Small intestine (tissue), 16 donors: ENCODE measurements at places on chromosomes 13 and 19.

DNA sequence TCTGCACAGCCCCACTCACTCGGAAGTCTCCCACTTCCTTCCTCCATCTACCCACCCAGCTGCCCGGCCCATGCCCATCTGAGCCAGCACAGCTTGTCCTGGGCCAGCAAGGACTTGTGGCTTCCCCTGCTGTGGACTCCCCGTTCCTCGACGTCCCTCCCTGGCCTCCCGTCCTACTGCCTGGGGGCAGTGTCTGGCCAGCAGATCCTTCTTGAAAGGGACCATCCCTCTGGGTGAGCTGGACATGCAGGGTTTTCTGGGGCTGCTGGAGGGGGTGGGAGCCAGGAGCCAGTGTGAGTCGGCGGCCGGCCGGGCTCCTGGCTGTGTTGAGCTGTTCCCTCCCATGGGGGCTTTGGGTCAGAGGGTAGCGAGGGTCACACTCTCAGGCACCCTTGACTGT lies 26.7 kb downstream of the CRTC1 start:
- DNase-seq: no peak

- DNase-seq: no peak
These were observed 233.0 kb downstream of the COL4A1 start for GRCh38 chr13:110073982-110074381.

GRCh38 chr19:17972230-17972629 lies 5.3 kb downstream of the KCNN1 start:
- no peak for DNase-seq

DNA sequence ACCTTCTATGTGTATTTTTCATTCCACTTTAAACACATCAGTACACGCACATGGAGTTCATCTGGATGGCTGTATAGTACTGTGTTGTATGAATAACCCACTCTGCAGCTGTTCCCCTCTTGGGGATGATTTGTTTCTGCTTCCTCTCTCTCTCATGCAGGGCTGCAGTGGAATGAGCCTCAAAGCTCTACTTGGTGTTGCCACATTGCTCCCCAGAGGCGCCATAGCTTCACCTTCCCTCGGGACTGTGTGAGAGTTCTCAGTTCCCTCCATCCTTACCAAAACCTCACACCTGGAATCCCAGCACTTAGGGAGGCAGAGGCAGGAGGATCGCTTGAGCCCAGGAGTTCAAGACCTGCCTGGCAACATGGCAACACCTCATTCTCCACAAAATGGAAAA lies 28.4 kb upstream of the GPR183 start:
- no peak for DNase-seq

GRCh38 chr19:17947815-17948513 lies 15.1 kb downstream of the CCDC124 start:
- DNase-seq: peak; percentile 94

DNA sequence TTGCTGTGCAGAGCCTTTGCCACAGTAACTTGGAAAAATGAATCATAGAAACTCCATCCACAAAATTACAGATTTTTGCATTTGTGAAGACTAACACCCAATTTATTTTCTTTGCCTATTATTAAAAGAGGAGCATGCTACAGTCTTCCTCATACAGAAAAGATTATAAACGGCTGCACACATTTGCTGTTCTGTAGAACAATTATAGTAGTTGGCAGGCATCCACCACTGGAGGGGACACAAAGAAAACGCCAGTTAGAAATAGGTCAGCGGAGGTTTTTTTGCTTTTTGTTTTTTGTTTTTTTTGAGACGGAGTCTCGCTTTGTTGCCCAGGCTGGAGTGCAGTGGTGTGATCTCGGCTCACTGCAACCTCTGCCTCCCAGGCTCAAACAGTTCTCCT lies 51.6 kb downstream of the SACS start:
- DNase-seq: no peak

GRCh38 chr13:113990321-113990837 lies 16.5 kb upstream of the C13orf46 start:
- DNase-seq: no peak

DNA sequence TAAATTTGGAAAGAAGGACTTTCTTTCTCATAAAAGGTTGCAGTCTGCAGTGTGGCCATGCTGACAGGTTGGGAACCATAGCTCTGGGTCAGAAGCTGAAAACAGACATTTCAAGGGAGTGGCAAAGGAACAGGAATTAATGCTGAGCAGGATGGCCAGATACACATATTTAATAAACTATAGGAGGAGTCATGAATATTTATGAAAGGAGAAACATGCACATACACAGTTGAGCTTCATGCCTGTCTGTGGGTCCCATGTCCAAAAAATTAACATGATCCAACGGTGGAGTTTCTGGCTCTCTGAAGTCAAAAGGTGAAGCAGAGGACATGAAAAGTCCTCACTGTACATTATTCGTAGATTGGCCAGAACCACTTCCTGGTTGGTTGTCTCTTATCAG lies 2556.0 kb downstream of the PCDH9 start:
- DNase-seq: no peak

DNA sequence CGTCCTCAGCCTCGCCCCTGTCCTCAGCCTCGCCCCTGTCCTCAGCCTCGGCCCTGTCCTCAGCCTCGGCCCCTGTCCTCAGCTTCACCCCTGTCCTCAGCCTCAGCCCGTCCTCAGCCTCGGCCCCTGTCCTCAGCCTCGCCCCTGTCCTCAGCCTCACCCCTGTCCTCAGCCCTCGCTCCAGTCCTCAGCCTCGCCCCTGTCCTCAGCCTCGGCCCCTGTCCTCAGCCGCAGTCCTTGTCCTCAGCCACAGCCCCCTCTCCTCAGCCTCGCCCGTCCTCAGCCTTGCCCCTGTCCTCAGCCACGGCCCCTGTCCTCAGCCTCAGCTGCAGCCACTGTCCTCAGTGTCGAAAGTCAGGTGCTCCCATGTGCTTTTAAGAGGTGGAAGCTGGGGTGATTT lies 10.5 kb downstream of the C13orf46 start:
- no peak for DNase-seq

GRCh38 chr19:2575734-2576481 lies 100.0 kb downstream of the GADD45B start:
- DNase-seq: no peak

- peak; percentile 15 for DNase-seq
These were observed 135.2 kb downstream of the TSHZ3 start for GRCh38 chr19:31214086-31214485.

GRCh38 chr13:33678084-33678483 lies 139.9 kb upstream of the RFC3 start:
- no peak for DNase-seq

DNA sequence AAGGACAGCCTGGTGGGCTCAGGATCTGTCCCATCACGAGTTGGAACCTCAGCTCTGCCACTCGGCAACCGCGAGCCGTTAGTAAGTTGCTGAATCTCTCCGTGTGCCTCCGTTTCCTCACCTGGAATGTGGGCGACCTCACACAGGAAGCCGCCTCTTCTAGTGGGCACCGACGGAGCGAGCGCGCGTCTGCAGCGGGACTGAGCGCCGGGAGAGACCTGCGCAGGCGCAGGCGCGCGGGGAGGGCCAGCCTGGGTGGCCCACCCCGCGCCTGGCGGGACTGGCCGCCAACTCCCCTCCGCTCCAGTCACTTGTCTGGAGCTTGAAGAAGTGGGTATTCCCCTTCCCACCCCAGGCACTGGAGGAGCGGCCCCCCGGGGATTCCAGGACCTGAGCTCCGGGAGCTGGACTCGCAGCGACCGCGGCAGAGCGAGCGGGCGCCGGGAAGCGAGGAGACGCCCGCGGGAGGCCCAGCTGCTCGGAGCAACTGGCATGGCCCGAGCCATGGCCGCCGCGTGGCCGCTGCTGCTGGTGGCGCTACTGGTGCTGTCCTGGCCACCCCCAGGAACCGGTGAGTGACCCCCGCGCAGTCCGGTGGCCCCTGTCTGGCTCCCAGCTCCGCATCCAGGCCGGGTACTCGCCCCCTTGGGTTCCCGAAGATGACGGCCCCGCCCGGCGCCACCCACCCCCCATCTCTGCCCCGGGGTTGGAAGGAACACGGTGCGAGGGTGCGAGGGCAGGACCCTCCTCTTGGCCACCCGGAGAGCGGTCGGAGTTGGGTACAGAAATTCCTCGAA lies at the start of gene PVR:
Gene PVR (plus strand): TSS at position 306 of the 797 bp plus-strand sequence. CDS start 187 bp downstream, at position 493.
- peak; percentile 92 for DNase-seq

DNA sequence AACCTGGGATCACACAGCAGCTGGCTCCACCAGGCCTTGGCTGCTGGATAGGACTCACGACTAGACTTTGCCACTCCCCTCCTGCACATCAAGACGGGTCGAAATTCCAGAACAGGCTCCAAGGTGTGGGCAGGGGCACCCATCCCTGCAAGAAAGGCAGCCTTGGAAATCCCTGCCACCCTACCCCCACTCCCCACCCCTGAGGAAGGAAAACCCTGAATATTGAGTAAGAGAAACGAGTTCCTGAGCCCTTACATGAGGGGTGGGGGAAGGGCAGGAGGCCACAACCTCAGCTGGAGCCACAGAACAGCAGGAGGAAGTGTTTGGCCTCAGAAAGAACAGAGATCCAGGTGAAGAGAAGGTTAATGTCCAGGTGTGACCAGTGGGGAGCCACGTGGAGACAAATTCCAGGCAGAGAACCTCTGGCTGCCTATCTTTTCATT lies 20.1 kb downstream of the DEDD2 start:
- peak; percentile 61 for DNase-seq

GRCh38 chr19:57231686-57232085 lies 863 bp downstream of the AURKC start:
- no peak for DNase-seq

DNA sequence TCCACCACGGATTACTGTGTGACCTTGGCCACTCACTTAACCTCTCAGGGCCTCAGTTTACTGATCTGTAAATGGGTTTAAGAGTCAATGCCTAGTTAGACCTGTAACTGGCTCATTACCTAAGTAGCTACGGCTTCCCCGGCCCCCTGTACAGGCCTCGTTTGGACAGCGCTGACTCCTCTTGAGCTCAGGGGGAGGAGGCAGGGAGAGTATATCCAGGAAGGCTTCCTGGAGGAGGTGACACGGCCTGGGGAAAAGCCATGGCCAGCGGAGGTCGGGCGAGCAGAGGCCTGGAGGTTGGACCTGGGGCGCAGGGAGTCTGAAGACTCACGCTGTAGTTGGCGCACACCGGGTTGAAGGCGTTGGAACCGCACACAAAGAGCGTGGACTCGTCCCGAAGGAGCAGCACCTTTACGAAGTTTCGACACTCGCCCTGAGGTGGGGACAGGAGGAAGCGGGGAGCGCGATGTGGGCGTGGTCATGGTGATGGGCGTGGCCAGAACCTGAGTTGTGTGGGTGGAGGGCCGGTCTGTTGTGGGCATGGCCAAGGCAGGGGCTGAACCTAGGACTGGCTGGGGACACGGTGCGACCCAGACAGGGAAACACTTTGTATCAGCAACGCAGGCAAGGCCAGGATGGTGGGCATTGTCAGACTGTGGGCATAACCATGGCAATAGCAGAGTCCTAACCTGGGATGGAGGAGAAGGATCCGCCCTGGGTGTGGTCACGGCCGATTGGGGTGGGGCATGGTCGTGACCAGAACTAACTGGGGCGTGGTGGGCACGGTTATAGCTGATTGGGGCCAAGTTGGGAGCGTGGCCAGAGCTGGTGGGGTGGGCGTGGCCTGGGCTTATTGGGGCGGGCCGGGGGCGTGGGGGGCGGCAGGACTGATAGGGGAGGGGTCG lies 3.6 kb downstream of the SEMA6B start:
- DNase-seq: no peak

DNA sequence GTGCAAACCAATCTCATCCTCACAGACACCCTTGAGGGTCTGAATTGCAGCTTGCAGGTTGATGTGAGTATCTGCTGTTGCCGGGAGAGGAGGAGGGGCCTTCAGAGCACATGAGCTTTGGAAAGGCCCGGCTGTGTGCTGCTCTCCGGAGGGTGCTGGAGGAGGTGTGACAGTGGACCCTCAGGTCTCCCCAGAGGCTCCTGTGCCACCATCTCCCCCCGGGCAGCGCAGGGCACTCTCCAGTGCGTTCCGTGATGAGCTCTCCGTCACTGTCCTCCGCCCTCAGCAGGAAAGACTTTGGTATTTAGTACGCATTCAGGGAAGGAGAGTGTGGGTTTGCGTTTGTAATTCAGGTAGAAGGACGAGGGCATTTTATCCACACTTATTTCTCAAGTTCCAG lies 20.0 kb downstream of the LAMP1 start:
- DNase-seq: no peak

DNA sequence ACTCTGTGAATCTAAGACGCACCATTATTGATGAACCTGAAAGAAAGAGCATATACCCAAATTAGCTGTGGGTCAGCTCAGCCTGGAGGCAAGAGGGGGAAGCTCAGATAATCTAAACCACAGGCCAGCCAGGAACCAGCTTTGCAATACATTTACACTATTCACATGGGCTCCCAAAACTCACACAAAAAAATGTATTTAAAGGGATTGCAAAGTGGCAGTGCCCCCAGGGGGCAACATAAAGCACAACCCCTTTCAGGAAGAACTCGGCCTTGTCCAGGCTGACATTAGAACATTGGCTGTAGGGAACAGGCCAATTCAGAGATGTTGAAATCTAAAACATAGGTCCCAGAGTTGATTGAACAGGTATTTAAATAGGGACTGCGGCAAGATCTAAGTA lies 3.2 kb upstream of the PROZ start:
- DNase-seq: no peak

DNA sequence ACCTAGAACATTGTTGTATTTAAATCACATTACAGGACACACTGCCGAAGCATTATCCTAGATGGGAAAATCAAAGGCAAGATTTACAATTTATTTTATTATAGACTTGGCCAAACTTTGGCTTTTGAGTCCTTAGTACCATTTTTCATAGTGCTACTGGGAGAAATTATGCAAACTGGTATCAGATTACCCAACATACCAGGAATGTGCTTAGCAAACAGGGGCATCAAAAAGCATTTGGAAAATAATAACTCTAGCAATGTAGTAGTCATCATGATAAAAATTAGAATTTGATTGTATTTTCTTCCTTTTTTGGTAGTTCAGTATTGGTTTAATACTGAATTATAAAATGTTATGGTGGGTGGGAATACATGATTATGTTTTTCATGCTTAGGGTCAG lies 34.0 kb downstream of the GPC6 start:
- DNase-seq: no peak

- DNase-seq: no peak
These were observed 4.7 kb downstream of the CSNK1A1L start for GRCh38 chr13:37100731-37101130.
